ENCODE measurements at places on chromosomes 4 and X.

- peak overlapping the region; percentile 60 for H3K27ac ChIP-seq
- peaks cover 75% of the 10 kb centered on the region for H3K4me1 ChIP-seq
- H3K4me3 ChIP-seq = no peak overlapping the region
- H3K36me3 ChIP-seq = no peaks in the 10 kb centered on the region
These were observed 73.9 kb downstream of the FAT4 start for GRCh38 chr4:125388613-125389012.

DNA sequence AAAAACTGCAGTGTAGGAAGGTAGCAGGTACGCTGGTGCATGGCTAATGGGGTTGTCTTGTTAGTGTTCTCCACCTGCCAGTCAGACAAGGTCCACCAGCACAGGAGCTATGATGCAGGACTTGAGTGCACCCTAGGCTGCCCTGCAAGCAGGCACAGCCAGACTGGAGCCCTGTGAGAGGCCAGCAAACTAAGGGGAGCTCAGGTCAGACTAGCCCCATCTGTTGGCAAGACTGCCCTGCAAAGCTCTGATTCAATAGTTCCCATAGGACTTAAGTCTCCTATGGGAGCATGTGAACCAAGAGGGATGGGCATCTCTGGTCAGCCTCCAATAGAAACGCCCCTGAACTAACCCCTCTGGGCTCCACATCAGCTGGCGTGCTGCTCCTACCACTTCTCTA, 1307.3 kb downstream of the C4orf33 start:
- no peaks in the 10 kb centered on the region for H3K27me3 ChIP-seq
- H3K4me3 ChIP-seq = no peak overlapping the region
- no peak overlapping the region for H3K27ac ChIP-seq
- no peak for DNase-seq

- no peak overlapping the region for H3K4me3 ChIP-seq
- no peak overlapping the region for H3K27ac ChIP-seq
- no peak for DNase-seq
These were observed 139.9 kb upstream of the ATP6AP2 start for GRCh38 chrX:40440866-40441265.

GRCh38 chr4:124322234-124323065, 390.1 kb downstream of the ANKRD50 start:
- no peak overlapping the region for H3K27ac ChIP-seq
- no peaks in the 10 kb centered on the region for H3K4me1 ChIP-seq
- H3K27me3 ChIP-seq = no peaks in the 10 kb centered on the region
- no peak overlapping the region for H3K4me3 ChIP-seq
- DNase-seq = no peak

Measured in tibial artery (tissue), 4 donors.